SJSA1 (cell line): ENCODE measurements at places on chromosomes 11 and 22.

- DNase-seq, result no peak
These were observed 2.6 kb upstream of the INSC start for GRCh38 chr11:15112131-15112541.

DNA sequence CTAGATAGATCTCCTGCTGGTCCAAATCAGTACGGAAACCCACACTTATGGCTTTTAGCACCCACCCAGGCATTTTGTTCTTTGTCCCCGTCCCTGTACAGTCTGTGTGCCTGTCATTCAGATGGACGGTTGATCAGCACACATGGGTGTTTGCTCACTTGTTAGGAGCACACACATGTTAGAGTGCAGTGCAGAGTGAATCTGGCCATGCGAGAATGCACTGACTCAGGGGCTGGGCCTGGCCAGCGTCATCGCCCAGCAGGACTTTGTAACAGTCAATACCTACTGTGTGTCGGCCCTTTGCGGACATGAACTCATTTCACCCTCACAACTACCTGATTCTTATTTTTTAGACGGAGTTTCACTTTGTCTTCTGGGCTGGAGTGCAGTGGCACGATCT, 3.4 kb downstream of the RPS6KA4 start:
- no peak for DNase-seq

DNA sequence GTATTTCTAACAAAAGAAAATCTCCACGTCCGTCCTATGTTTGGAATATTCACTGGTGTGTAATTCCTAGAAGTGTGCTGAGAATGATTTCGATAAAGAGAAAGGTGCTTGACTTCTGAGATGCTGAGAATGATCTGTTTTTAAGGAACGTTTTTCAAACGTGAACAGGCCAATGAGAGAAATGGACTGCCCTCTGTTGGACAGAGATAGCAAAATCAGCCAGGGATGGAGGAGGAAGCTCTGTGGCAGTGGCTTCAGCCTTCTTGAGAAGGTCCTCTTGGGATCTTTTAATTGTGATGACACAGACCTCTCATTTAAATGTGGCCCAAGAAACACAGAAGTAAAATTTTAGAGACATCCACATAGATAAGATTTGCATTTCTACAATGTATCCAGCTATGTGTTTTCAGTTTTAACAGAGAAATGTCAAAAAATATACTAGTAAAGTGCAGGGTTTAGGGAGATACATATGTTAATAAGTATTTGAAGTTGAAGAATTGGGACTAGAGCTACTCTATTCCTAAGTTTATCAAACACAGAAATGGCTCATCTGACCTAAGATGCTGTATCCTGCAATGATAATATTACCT, 84.0 kb upstream of the RCN1 start:
- DNase-seq, result peak; percentile 15

DNA sequence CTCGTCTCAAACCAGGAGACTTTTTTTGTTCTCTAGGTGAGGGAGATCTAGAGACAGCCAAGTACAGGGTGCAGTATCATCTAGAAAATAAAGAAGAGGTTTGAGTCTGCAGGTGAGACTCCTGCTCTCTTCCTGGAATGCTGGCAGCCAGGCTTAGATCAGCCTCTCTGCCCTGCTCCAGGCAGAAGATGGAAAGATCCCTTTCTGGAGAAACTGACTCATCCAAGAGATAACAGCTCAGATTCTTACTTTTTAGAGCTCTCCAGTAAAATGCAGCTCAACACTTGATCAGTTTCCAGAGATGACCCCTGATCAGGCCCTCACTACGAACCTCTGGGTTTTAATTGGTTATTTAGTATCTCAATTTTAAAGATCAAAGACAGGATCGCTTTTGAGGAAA, 44.6 kb upstream of the EHF start:
- no peak for DNase-seq

- no peak for DNase-seq
These were observed 690 bp downstream of the CKAP5 start for GRCh38 chr11:46845440-46845739.

DNA sequence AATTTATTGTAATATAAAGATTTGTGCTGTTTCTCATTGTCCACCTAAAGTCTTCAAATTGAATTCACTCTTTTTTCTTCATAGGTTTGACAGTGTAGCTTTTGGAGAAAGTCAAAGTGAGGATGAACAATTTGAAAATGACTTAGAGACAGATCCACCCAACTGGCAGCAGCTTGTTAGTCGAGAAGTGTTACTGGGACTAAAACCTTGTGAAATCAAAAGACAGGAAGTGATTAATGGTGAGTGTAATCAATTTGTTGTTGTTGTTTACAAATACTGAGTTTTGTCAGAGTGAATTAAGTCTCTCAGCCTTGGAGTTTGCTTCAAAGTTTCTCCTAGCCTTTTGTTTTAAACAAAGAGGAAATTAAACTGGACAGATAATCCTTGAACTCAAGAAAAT, 53.6 kb upstream of the GRIK4 start:
- no peak for DNase-seq

DNA sequence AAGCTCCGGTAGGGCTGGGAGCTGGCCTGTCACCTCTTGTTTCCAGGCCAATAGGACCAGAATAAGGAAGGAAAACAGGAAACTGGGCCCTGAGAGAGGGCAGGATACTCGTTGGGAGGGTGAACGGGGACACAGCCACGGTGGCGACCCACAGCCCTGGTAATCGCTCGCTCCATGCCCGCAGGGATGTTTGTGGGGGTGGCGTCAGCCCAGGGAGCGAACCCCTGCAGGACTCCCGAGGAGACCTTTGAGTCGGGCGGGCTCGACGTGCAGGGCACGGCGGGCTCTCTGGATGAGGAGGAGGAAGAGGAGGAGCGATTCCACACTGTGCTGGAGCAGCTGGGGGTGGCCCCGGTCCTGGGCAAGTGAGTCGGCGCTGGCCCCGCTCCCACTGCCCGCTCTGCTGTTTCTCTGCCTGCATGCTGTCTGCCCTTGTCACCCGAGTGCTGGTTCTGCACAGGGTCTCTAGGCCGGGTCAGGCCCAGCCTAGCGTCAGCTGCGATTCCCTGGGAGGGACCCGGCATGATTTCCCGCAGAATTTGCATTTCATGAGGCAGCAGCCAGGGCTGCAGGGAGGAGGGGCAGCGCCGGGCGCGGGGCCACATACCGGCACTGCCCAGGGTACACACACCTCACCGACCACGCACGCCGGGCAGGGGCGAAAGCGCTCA, 1.6 kb downstream of the CRACR2B start:
- no peak for DNase-seq

GRCh38 chr11:11789735-11790369, 51.9 kb upstream of the USP47 start:
- no peak for DNase-seq

DNA sequence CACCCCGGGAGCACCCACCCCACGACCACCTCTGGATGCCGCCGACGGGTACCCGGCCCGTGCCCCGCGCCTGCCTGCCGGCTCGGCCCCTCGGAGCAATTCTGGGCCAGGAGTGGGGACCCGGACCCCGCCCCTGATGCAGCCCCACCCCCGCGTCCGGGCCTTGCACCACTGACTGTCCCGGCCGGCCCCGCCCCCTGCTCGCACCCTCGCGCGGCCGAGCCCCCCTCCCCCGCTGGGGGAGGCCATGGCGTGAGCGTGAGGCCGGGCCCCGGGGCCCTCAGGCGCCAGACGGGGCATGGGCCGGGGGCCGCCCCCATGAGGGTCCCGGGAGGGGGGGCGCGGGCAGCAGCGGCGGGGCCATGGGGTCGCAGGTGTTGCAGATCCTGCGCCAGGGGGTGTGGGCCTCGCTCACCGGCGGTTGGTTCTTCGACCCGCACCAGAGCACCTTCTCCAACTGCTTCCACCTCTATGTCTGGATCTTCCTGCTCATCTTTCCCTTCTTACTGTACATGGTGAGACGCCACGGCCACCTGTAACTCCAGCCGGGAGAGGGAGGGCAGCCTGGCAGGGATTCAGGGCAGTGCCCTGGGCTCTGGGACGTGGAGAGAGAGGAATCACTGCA, 486 bp downstream of the PCNX3 start:
- no peak for DNase-seq

- peak; percentile 83 for DNase-seq
These were observed 20.1 kb upstream of the PEX26 start for GRCh38 chr22:18057568-18058209.

DNA sequence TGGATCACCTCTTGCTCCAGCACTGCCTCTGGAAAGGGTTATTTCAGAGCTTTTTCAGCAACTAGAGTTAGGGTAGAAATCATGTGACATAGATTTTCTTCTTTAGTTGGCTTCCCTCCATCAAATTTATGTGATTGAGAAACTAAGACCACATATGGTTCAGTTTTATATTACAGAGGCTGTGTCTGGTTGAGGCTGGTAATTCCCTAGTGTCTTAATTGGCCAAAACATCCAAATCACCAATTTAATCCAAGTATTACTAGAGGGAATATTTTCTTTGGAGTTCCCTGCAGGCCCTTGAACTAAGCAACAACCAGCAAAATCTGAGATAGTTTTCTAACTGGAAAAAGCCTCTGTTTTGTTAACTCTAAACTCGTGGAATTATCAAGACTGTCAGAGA, 136.3 kb downstream of the ARHGAP42 start:
- DNase-seq, result no peak

DNA sequence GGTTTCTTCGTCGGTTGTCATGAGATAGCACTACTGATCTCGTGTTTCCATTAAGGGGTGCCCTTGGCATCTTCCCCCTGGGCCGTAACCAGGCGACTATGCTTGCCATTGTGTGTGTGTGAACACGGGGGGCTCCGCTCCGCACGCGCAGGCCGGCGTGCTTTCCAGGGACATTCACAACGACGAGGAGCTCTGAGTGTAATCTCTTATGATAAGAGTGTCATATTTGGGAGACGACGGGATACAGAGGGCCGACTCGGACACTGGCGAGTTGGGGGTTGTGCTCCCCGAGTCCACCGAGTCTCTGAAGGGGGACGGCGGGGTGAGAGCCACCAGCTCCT, 170.9 kb upstream of the CTSC start:
- DNase-seq, result no peak

- DNase-seq, result no peak
These were observed 16.8 kb downstream of the TPST2 start for GRCh38 chr22:26573026-26573662.

- no peak for DNase-seq
These were observed 275.2 kb upstream of the SORL1-AS1 start for GRCh38 chr11:121727942-121728341.
